Putamen (tissue), 1 donor: ENCODE measurements at places on chromosomes 2 and 18.

DNA sequence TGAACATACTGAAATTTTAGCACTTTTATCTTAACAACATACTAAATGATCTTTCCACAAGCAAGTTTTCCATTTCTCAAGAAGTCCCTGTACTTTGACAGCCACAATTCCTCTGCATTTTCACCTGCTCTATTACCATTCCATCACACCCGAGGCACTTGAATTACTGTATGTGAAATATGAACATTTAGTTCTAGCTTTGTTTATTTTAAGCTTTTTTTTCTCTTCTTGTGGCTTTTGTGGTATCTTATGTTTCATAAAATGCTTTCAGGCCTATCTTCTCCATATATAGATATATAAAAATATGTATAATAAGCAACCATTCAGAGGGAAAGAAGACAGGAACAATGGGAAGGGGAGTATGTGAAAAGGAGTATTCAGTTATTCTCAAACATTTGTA lies 693.9 kb downstream of the SATB2 start:
- DNase-seq: no peak

GRCh38 chr2:190986221-190986953 lies 27.6 kb downstream of the STAT1 start:
- no peak for DNase-seq

DNA sequence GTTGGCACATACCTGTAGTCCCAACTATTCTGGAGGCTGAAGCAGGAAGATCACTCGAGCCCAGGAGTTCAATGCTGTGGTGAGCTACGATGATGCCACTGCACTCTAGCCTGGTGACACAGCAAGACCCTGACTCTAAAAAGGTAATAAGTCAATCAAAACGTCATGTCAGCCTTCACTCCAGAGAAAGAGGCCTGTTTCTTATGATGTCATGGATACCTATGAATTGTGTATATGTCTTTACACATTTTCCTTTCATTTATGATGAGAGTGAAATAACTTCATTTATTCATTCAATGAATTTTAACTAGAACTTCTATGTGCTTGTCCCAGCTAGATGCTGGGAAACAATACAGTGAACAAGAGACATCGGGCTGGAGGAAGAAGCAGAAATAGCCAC lies 25.0 kb upstream of the ID2 start:
- no peak for DNase-seq

GRCh38 chr2:46024146-46024779 lies 272.9 kb upstream of the EPAS1 start:
- DNase-seq: no peak

DNA sequence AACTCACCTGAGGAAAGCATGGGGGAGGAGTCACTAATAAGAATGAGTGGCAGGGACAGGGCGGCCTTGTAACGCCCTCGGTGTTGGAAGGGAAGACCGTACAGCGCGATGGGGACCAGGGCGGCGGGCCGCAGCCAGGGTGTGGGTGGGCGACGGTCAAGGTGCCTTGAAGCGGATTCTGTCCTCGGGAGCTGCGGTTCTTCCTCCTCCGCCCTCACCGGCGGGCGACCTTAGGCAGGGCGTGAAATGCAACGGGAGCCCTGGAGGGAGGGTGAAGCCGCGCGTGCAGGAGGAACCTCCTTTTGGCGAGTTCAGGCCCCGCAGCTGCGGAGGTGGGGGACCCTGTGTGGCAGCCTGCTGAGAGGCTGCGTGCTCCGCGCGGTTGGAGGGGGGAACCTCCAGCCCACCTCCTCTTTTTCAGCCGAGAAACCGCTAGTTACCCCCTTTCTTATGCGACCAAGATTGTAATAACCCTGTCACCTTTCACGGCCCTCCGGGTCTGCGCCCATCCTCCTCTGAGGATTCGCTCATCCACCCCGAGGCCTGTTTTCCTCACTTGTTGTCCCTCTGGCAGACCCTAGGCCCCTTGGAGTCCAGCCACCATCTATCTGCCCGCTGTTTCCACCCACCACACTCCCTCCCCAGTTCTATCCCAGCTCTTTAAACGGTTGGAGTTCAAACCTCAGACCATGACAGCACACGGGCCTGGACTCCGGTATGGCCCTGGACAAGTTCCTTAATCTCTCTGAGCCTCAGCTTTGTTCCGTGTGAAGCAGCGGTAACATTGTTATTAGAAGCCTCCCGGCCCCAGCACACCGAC lies 823 bp upstream of the RNU2-63P start:
- DNase-seq: no peak

- DNase-seq: no peak
Observed at GRCh38 chr2:112722816-112723546, 2.2 kb downstream of the NT5DC4 start.

GRCh38 chr2:30664761-30665358 lies 142.4 kb downstream of the CAPN13 start:
- DNase-seq: no peak

GRCh38 chr2:232319067-232319802 lies 59.3 kb upstream of the ALPP start:
- DNase-seq: no peak

DNA sequence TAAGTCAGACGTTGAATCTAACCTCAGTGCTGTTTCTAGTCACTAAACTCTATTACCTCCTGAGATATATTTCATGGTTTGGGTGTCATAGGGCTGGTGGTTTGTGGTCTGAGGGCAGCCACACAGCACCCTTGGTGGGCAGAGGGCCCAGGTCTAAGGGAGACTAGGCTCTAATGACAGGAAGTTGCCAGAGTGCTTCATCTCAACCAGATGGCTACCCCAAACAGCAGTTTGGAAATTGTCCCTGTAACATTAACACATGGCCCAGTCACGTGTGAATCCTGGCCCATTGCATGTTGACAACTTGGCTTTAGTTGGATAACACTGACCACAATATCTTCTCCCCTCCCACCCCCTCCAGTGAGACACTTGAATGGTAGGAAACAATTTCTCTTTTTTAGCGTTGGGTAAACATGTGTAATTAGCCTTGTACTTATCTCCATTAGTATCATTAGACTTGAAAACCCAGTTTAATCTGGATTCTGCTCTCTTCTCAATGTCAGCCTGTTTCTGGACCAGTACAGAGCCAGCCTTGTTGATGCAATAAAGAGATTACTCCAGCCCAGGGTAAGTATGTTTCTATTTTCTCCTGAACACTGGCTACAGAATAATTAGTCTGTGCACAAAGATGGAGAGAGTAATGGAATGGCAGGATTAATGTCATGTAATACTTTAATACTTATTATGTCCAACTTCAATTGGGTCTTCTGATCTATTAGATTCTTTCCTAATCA lies 187.8 kb upstream of the SIX3 start:
- DNase-seq: no peak

DNA sequence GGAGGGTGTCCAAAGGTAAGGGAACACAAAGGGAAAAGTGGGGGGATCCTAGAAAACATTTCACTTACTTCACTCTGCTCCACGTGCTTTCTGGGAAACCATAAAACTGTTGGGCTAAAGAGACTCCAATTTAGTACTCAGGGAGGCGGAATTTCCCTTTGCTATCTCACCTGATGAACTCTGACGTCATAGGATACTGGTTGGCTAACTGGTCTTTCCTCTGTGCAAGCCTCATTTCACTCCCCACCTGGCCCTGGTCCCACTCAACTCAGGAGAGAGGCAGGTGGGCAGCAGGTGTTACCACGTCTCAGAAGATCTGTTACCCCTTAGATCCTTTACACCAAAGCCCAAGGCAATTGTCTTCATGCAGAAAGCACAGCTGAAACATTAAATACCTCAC lies 51.8 kb upstream of the PMAIP1 start:
- DNase-seq: no peak
